ENCODE measurements at places on chromosomes 7 and 10. TPM values are rescaled to one million over a fixed set of nuclear protein-coding genes. Genes with fewer than 3 reads are reported as not detected.

The ZNF804B gene
- total RNA-seq: not detected

The TOMM7 gene
- total RNA-seq: 151 TPM

The FFAR4 gene
- 2.5 TPM for total RNA-seq

The HMX2 gene
- total RNA-seq: not detected

The SYT15B gene
- 1.2 TPM for total RNA-seq

The AP3M1 gene
- total RNA-seq: 23.8 TPM

The PARP12 gene
- 85.1 TPM for total RNA-seq

The SLC13A1 gene
- not detected for total RNA-seq

The HGF gene
- total RNA-seq: 12.0 TPM

The DYDC1 gene
- not detected for total RNA-seq

The GSTO2 gene
- 0.84 TPM for total RNA-seq

The MCM10 gene
- 2.2 TPM for total RNA-seq

The LIPK gene
- total RNA-seq: not detected

The SEMA3E gene
- total RNA-seq: 1.2 TPM

The DNAJC9 gene
- 14.7 TPM for total RNA-seq

The EVX1 gene
- total RNA-seq: not detected

The TRIP6 gene
- total RNA-seq: 71.3 TPM

The GNGT1 gene
- total RNA-seq: not detected

The ETV1 gene
- 3.0 TPM for total RNA-seq
